ENCODE measurements at places on chromosomes 6 and 20.

- DNase-seq = peak; percentile 95
These were observed 14.5 kb downstream of the BCL2L1 start for GRCh38 chr20:31707994-31708735.

- no peak for DNase-seq
These were observed 46.2 kb downstream of the ADNP start for GRCh38 chr20:50885068-50885467.

DNA sequence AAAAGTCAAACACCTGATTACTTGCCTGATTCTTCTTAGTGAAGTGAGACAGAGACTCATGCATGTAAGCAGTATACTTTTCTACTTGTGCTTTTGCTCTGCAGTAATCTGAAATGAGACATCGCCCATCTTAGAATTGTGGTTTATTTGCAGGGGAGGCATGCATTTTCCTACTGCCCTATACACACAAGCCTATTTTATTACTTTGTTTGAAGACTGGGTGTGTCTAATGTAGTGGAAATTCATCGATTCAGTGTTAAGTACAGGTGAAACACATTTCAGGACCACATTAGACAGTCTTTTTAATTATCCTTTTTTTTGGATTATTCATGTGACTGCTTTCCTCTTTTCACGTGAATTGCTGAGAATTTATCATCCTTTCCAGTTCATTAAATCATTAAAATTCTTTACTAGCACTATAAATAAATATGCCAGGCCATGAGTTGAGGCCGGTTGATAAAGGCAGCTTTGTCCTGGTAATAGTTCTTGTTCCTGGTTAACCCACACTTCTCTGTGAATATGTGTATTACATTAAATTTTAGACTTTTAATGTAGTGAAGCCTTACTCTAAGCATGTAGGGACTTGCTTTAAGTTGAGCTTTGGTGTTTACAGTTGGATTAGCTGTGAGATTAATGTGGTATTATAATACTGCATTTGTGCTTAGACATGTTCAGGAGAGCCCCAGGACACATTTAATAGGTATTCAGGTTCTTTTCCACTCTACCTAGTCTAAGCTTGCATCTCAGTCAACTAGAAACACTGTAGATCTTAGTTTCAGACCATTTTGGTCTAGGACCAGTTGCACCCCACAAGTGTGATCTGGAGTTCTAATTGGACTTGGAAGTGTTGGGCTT, 10.8 kb upstream of the BTBD3 start:
- peak; percentile 88 for DNase-seq

DNA sequence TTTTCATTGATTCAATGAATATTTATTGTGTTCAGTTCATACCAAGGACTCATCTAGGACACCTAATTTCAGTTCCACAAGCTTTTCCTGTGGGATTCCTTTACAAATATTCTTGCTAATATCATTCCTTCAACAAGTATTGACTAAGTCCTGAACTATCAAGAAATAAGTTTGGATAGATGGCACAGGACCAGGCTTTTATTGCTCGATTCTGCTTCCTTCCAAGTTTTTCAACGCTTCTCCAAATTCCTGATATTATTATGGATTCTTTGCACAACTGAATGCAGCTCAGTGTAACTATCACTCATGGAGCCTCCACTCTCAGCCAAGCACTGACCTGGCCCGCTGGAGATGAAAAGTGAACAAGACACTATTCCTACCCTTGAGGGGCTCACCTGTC, 32.7 kb upstream of the COL21A1 start:
- DNase-seq = no peak

- no peak for DNase-seq
These were observed 58.0 kb downstream of the DOP1A start for GRCh38 chr6:83125425-83125824.

DNA sequence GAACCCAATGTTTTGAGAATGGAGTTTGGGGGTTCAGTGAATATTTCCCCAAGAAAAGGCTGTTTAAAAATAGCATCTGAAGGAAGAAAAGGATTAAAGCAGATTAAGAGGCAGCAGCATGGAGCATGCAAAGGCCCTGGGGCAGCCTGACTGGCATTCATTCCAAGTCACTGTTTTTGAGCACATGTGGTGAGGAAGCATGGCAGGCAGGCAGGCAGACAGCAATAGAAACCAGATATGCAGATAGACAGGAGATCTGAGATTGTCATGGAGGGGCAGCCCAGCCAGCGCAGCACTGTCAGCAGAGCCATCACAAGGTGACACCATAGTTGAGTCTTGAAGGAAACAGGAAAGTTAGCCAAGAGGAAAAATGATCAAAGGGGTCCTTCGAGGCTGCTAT, 37.8 kb downstream of the SIRPA start:
- DNase-seq = no peak

DNA sequence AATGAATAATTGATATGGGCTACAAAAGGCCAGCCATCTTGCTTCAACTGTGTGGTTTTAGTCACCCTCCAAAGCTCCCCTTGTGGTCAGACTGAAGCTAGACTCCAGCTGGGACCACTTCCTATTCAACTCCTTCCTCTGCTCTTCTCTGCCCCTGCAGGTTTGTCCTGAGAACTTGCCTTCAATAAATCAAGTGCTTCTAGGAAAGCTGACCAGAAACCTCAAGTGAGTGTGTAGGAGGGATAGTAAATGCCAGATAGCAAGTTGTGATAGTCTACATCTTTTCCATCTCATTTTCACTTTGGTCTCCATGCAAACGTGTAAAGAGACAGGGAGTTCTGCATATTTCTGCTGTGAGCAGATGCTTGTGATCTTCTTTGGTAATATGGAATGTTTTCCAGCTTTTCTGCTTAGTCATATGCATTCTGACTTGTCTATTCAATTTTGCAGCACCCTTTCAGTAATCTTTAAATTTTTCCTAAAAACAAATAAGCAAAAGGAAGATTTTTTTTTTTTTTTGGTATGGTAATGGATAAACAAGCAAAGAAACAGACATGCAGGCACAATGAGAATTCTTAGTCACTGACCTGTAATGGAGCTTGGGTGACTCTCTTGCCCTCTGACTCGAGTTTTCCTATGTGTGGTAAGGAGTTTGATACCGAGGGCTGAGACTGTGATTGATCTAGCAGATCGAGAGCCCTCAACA, 201.3 kb upstream of the BTBD3 start:
- no peak for DNase-seq

DNA sequence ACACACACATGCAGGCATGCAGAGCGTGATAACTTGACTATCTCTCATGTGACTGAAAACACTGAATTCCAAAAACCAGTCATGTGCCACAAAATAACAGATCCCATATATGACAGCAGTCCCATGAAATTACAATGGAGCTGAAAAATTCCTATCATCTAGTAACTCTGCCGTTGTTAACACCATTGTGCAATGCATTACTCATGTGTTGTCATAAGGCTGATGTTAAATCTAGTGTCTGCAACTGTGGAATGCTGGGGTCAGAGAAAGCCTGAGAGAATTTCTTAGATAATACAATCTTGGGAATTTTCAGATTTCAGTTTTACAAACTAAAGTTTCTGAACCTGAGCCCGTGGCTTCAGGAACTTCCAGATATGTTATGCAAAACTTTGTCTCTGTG, 70.2 kb downstream of the LYRM4 start:
- no peak for DNase-seq

DNA sequence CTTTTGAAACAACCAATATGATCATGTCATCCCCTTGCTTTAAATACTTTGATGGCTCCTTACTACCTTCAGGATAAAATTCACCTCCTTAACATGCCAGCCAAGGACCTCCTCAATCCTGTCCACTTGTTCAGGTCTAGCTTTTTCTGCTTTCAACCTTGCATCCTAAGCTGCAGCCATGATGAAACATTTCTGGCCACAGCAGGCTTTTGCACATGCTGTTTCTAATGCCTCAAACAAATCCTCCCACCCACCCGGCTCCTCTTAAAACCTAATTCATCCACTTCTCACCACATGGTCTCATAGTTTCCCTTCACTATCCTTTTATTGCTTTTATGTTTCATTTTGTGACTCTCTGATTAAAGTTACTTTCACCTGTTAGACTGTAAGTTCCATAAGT, 124.6 kb downstream of the MYB start:
- DNase-seq = no peak

- DNase-seq = no peak
These were observed 105.5 kb downstream of the DHX35 start for GRCh38 chr20:39067526-39068216.

DNA sequence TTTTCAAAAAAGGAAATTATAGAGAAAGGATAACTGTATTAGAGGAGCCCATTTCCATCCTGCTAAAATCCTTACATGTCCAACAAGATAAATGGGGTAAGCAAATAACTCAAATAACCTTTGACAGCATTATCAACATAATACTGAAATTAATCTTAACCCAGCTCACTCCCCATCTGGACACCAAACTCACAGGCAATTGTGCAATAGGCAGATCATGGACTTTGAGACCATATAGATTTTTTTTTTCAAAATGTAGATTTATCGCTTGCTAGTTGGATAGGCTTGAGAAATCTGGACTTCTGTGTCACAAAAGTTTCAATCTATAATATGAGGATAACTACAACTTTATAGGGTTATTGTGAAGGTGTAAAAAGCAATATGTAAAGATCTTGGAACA, 134.4 kb upstream of the ASCC3 start:
- no peak for DNase-seq

DNA sequence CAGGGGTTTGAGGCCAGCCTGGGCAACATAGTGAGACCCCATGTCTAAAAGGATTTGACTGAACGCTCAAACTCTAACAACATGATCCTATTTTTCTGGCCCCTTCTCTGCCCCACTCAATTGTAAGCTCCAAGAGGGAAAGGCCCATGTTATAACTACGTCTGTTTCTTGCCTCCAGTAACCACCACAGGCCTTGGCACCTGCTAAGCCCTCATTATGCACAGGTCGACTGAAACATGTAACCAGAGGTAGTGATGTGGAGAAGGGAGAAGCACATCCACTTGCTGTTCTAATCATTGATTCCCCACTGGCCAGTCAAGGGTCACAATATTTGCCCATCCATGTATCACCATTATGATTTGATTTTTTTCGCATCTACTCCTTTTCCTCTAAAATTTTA, 475.5 kb downstream of the KIF16B start:
- no peak for DNase-seq

GRCh38 chr20:11901127-11901526, 16.6 kb upstream of the BTBD3 start:
- no peak for DNase-seq

DNA sequence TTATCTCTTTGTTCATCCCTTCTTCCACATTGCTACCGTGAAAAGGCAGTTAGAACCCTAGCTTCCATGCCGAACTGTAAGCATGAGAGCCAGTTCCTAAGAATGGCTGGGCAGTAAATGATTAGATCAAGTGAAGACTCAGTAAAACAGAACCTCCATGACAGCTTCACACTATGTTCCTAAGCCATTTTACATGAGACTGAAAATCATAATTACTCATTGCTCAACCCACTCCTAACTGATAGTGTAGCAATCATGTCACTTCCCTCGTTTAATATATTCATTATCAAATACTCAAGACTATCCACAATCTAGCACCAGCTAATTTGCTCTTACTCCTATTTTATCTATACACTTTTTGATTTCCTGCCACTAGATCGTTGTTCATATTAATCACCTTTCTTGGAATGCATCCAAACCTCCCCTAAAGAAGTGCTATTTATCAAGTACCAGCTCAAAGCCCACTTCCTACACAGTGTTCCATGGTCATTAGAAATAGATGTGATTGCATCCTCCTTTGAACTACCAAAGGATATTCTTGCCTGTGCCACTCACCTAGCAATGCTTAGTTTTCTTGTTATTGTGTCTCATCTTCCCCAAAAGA, 6.0 kb downstream of the TMEM30A start:
- DNase-seq = no peak

GRCh38 chr6:130681028-130681427, 146.2 kb upstream of the SMLR1 start:
- no peak for DNase-seq

DNA sequence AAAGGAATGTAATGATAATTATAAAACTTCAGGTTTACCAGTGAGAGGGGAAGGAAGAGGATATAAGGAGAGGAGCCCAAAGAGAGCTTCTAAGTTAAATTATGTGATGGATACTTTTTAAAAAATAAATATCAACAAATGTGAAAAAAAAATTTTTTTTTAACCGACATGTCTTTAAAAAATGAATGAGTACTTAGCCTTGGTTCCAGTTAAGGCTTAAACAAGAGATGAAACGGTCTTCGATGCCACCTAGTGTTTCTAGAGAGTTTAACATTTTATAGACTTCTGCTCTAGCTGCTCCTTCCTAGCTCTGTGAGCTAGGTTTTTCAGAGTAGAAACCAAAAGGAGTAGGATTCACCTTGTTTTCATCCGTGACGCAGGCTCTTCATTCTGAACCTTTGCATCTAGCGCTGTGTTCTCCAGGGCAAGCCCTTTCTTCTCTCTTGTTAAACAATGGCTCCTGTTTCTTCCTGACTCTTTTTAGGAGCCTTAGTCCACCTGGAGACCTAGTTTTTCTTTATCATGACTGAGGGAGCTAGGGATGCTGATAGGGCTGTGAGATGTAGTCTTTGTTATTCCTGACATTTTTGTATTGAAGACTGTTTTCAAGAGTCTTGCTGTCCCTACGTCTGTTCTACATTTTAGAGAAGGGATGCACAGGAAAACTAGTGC, 42.4 kb upstream of the GNRH2 start:
- no peak for DNase-seq

GRCh38 chr6:15941168-15941567, 187.7 kb upstream of the MYLIP start:
- DNase-seq = no peak

GRCh38 chr6:56406276-56407269, 159.2 kb upstream of the COL21A1 start:
- DNase-seq = no peak

GRCh38 chr6:41594326-41594725, 43.9 kb upstream of the MDFI start:
- DNase-seq = no peak

- no peak for DNase-seq
These were observed 21.2 kb downstream of the SYNDIG1 start for GRCh38 chr20:24490598-24490997.

DNA sequence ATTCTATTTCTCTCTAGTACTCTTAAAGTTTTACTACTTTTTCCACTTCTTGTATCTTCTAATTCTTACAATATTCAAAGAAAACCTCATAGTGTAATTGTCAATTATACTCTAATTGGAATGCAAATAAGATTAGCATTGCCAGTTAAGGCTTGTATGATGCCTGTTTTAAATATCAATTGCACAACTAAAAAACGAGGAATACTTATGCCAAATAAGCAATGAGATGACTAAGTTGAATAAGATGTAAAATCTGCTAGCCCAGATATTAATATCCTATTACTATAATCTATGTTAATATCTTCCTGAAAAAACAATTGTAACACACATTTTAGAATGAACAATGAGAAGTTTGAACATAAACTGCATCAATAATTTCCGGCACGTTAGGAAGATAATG, 13.3 kb upstream of the AKAP7 start:
- DNase-seq = no peak

GRCh38 chr6:74785236-74785635, 420.6 kb downstream of the COL12A1 start:
- DNase-seq = no peak

GRCh38 chr20:41317546-41318270, at the start of gene ZHX3:
ZHX3 (minus strand) TSS chr20:41317731; CDS start chr20:41204916, 112,815 bp downstream.
- DNase-seq = peak; percentile 69

Measured in DMS79 treated with DMSO at 0.1 percent for 48 hours (cell line).